LHCN-M2 (cell line): ENCODE measurements at places on chromosomes 6 and 20. TPM values are rescaled to one million over a fixed set of nuclear protein-coding genes. Genes with fewer than 3 reads are reported as not detected.

DNA sequence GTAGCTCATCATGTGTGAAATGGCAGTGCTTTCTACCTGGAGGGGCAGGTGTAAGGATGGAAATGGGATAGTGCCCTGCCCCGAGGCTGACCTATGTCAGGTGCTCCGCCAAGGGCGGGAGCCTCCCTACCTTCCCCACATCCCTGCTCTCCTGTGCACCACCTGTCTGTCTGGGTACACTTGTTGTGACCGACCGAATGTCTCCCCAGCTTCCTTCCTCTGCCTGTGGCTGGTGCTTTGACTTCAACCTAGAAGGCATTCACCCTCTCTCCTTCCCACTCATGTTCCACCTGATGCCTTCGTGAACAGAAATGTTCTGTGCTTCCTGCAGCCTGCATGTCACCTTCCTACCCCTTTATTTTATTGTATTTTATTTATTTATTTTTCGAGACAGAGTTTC, 114.8 kb downstream of the SCML4 start:
- DNase-seq: no peak

GRCh38 chr6:83860782-83861495, 1.4 kb downstream of the CYB5R4 start:
- no peak for DNase-seq

GRCh38 chr6:13523826-13524622, 36.6 kb upstream of the GFOD1 start:
- no peak for DNase-seq

DNA sequence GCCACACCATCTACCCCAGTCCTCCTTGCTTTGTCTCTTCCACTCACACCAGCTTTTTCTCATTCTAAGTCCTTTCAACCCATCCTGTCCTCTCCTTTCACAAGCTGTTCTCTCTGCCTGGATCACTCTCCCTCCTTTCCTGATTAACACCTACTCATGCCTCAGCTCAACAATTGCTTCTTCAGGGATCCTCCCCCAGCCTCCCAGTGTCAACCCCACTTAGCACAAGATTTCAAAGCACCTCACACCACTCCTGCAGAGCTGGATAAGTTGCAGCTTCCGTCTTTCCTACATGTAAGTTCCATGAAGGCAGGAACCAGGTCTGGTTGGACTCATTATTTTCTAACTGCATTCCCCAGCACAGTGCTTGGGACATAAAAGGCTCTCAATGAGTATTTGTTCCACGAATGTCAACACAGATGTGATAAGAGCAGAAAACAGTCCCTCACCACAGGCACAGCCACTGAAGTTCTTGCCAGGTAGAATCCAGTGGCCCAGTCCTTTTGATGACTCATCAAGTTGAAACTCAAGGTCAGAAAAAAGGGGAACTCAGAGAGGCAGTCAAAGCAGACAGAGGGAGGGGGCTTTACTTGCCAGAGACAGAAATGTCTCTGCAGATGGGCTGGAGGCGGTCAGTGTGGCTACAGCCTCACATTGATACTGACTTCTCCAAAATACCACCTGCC, 193.4 kb upstream of the PRDM1 start:
- DNase-seq: no peak

GRCh38 chr6:114096561-114097172, 125.7 kb upstream of the HDAC2 start:
- DNase-seq: peak; percentile 42

- DNase-seq: peak; percentile 97
Measured at GRCh38 chr6:118844915-118845314, 49.0 kb upstream of the ASF1A start.

GRCh38 chr6:151096255-151096612, 143.5 kb upstream of the AKAP12 start:
- no peak for DNase-seq

DNA sequence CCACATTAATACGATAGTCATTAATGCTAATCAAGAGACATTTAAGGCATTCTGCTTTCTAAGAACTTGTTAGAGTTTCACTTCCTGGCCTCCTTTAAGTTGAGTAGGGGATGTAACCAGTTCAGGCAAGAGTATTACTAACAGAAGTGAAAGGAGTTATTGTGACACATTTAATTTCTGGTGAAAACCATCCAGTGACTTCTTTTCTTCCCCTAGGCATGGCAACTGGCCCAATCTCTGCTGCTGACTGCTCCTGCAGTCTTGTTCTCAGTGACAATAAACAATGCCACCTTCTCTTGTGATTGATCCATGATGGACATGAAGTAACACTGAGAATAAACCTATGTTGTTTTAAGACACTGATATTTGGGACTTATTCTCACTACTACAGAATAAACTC, 130.9 kb upstream of the DEFB112 start:
- no peak for DNase-seq

DNA sequence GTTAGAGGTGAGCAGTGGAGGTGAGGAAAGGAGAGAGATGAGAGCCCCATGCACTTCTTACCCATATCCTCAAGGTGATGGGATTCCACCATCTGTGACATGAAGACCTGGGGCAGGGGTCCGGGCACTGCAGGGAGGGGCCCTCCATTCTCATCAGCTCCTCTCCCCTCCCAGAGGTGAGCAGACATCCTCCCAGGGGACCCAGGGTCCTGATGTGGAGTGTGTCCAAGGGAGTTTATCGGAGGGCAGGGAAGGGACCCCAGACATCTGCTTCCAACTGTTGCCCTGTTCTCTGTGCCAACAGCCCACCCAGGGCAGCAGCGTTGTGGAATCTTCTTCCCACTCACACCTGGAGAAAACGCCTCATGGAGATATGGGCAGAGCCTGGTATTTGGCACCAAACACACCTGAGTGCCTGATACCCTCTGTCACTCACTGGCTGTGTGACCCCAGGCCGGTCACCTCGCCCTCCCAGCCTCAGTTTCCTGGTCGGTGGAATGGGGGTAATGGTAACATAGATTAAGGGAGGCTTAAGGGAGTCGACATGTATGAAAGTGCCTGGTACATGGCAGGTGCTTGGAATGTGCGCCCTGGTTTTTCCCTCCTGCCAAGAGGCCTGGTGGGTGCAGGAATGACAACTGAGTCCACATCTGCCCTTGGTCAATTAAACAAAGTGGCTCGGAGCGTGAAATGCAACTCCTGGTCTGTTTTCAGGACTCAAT, 227.9 kb downstream of the PREX1 start:
- no peak for DNase-seq

GRCh38 chr6:159002432-159003155, 2.6 kb upstream of the RSPH3 start:
- peak; percentile 31 for DNase-seq

DNA sequence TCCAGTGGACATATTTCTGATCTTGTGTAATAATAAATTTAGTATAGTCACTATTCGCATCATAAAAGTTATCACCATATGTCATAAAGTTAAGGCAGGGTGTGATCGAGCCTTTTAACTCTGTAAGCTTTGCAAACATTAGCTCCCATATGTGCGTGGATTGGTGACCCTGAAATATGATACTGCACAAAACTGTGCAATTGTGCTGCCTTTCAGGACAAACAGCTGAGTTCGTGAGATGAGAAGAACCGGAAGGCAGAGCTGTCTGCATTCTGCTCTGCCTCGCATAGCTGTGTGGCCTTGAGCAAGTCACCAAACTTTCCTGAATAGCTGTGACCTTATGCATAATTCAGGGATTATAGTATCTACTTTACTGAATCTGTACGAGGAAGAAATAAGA, 3.2 kb upstream of the PLEKHG1 start:
- no peak for DNase-seq

DNA sequence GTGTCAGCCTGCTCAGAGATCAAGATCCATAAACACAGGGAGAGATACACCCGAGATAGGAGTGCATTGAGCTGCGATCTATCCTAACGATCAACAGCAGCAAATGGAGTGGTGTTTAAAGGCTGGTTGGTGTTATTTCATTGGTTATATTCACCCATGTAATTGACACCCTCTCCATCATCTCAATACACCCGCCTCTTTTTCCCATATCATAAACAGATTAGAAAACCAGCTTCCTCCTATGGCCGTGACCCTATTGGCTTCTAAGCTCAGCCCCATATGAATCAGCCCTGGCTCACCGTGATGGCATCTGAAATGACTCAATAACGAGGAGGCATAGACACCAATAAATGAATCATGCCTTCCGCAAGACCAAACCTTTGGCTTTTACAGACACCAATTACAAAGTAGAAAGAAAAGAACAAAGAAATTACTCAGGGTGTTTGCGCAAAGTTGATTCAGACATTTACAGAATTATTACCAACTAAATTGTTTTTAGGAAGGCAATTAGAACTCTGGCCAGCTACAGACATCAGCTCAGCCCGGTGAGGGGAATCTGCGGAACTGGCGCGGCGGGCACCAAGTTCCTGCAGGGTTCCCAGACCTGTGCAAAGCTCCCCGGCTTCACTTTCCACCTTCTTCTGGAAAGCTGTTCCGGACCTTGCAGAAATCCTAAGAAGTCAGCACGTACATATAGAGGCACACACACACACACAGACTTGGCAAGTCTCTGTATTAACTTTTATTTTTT, 11.5 kb downstream of the PMEPA1 start:
- peak; percentile 98 for DNase-seq

GRCh38 chr6:79257381-79258205, 23.1 kb upstream of the HMGN3 start:
- peak; percentile 62 for DNase-seq

- no peak for DNase-seq
Measured at GRCh38 chr20:49404461-49404860, 78.0 kb downstream of the KCNB1 start.

DNA sequence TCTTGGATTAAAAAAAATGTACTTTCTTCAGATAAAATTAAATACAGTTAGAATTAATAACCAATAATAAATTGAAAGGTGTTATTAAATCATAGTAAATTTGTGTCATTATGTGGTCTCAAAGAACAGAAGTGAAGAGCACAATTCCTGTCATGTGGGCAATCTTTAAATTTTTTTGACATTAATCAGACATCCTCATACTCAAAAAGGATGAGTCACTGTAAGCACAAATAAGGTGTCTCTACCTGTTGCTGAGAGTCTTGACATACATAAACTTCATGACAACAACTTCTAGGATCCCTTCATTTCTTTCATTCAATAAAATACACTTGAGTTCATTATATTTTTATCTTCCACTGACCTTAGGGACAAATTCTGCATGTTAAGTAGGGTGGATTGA, 76.1 kb downstream of the SLC22A3 start:
- DNase-seq: no peak

DNA sequence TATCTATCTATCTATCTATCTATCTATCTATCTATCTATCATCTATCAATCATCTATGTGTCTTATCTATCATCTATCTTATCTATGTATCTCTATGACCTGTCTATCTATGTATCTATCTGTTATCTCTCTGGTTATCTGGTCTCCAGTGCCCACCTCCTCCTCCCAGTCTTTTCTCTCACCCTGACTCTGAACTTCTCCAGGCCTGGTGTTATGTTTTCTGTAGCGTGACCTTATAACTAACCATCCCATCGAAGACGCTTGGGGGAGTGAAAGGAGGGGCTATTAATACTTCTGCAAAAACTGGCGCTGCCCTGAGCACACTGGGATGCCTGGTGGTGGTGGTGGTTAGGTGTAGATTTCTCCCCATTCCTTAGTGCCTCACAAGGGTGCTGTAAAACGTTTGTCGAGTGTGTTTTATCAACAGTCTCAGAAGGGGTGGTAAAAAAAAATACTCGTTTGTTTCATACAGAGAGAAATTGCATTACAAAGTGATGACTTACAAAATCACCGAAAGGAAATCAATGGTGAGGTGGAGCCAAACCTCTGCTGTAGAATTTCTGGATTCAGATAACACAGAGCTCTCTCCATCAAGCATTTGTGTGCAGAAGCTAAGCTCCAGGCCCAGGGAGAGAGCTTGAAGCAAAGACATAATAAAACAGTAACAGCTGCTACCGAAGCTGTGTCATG, 156.2 kb downstream of the BCAS1 start:
- peak; percentile 80 for DNase-seq

DNA sequence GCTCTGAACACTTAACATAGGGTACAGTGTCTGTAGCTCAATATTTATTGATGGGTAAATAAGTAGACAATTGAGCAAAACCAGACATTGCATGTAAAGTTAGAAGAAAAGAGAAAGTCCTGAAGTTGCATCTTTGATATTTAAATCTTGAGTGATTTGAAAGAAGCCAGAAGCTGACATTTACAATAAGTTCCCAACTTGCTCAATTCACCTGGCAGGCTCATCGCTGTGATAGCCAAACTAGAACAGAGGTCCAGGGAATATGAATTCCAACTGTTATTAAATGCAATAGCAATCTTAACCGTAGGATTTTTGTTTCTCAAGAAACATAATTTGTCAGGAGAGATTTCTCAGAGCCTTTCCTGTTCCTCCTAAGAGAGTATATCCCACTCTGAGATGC, 65.9 kb upstream of the EDN1 start:
- no peak for DNase-seq

- peak; percentile 98 for DNase-seq
Measured at GRCh38 chr6:164303102-164303964, 888.8 kb downstream of the QKI start.

DNA sequence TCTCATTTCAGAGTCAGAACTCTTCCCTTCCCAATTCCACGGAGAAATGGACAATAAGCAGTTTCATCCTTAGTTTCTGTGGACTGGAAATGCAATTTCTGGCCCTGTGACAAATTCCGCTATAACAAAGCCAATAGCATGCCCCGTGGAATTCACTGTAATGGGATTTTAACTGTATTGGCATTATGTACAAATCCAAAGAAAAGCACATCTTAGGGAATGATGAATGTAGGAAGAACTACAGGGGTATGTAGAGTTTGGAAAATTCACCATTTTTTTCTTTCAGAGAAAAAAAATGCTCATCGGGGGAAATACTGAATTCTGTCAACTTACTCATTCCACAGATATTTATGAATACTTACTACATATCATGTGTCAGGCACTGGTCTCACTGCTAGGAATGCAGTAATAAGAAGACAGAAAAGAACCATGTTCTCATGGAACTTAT, 43.5 kb downstream of the KIF6 start:
- DNase-seq: no peak

GRCh38 chr6:116445102-116445501, 16.1 kb upstream of the CALHM6 start:
- peak; percentile 56 for DNase-seq

- peak; percentile 42 for DNase-seq
Measured at GRCh38 chr20:48879612-48880245, 41.8 kb upstream of the ARFGEF2 start.

GRCh38 chr20:5658912-5659345, 91.3 kb upstream of the SHLD1 start:
- peak; percentile 61 for DNase-seq

- DNase-seq: no peak
Measured at GRCh38 chr6:42450477-42451332, 1.0 kb downstream of the TRERF1 start.

GRCh38 chr6:133474516-133474915, 233.4 kb downstream of the EYA4 start:
- DNase-seq: no peak

- no peak for DNase-seq
Measured at GRCh38 chr6:138999949-139000725, 12.1 kb upstream of the REPS1 start.

Gene LY6G6C
- total RNA-seq: 0.51 TPM in 1 of 2 replicates, not detected in the other

Gene ADIG
- total RNA-seq: not detected in 2 replicates

Gene CSNK2B
- total RNA-seq: 292 and 320 TPM in 2 replicates

Gene RNASET2
- total RNA-seq: 15.1 and 16.2 TPM in 2 replicates

Gene GRM4
- not detected in 2 replicates for total RNA-seq
